IPS-NIHi11 (cell line): ENCODE measurements at places on chromosomes 2 and 18.

- DNase-seq: no peak
Observed at GRCh38 chr18:53817976-53818950, 406.2 kb downstream of the MBD2 start.

DNA sequence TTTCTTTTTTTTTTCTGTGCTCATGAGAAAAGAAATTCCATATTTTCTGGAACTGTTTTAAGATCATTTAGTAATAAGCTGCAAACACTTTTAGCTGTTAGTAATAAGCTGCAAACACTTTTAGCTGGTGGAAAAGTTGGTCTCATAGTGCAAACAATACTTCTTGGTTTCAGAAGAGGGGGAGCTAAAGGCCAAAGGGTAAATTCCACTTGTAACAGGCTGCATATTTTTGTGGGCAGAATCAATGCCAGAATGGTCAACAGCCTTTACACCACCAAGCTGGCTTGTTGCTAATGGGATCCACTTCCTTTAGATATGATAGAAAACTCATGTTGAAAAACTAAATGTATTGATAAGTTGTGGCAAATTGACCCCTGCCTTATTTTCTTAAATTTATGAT lies 356.8 kb downstream of the NR4A2 start:
- peak; percentile 8 for DNase-seq

DNA sequence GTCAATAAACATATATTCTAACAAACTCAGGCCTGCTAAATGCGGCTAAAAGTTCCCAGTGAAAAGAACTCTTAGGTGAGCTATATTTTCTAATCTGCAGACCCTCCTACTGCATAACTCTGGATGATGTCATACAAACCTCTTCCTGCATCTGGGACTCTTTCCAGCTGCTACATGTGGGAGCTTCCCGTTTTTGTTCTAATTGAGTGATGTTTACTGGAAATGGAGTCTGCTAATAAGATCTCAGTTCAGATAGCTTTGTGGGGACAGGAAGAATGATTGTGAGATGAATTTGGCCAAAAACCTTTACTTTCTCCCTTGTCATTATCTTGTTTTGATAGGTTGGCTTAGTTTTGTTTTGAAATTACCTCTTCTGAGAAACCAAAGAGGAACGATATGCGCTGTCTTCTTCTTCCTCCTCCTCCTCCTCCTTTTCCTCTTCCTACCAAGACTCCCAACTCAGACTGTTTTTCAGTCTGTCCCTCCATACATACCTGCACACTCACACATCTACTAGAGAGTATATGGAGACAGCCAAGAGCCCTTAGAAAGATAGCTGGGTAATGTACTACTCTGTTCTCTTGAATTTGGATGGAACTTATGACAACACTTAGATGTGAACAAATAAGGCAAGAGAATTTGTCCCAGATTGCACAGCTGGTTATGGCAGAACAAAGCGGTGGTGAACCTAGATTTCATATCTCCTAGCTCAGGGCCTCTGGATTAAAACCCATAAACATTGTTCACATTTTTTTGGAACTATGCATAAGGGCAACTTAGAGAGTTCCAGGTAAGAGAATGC lies 39.8 kb upstream of the AAK1 start:
- no peak for DNase-seq

DNA sequence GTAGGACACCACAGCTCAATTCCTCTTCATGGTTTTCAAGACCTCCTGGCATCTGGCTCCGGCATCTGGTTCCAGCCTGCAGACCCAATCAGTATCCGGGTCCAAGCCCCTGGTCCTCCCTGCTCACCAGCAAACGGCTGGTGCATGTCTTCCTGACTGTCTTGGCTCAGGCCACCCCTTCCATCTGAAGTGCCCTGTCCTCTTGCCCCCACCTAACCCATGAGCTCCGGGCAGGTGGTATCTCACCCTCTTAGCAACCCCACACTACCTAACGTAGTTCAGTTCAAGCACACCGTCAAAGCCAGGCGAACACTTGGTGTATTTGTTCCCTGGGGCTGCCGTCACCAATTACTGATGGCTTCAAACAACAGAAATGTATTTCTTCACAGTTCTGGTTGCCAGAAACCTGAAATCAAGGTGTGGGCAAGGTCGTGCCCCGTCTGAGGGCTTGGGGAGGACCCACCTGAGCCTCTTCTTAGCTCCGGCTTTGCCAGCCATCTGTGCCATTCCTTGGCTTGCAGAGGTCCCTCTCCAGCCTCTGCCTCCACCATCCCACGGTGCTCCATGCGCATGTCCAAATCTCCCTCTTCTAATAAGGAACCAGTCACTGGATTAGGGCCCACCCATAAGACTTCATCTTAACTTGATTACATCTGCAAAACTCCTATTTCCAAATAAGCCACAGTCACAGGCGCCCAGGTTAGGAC lies 47.2 kb upstream of the ID2 start:
- no peak for DNase-seq

DNA sequence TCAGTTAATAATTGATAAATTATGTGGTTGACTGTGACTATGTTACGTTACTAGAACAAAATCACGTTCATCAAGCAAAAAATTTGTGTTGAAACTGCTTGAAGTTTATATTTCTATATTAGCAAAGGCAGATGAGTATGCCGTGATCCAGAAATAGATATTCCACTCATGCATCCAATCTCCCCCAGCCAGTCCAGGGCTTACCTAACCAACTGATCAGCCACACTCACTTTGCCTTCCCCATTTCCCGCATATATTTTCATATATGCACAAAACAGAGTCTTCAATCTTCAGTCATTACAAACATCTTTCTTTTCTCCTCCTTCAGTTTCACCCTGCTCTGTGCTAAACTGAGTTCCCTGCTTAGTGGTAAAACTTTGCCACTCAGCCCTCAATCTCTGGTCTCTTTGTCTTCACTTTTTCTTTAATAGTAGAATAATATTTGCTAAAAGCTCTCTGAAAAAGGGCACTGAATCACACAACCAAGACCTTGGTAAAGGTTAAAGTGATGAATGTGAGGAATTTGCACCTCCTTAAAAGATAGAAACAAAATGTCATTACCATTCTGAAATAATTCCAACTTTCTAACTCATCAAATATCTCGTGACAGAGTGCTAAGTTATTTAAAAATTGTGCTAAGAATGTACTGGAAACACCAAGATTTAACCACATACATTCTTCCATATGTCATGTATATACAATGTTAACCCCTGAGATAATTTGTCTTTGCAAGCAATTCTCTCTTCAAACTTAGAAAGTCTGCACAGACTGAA lies 893.2 kb upstream of the CRIM1 start:
- no peak for DNase-seq
